NCI-H1092 (cell line): ENCODE measurements at places on chromosomes 3 and 15.

DNA sequence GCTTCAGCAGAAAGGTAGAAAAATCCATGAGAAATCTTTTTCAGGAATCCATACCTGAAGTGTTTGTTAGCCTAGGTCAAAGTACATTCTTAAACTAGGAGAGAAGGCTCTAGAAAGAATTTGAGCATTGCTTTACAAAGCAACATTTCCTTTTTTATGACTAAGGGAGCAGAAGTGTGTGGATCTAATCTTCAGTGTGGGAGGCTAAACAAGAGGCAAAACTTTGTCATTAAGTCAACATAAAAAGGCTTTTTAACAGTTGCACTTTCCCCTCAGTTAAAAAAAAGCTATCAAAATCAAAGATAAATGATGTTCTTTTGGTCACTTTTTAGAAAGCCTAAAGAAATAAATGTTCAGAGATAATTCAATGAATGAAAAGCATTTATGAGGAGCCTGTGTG is 154.8 kb downstream of the TMEM108 start:
- DNase-seq, result no peak

- DNase-seq, result no peak
These were observed 115.3 kb downstream of the POLR2M start for GRCh38 chr15:57821826-57822225.

- DNase-seq, result no peak
These were observed 22.6 kb upstream of the MTMR10 start for GRCh38 chr15:31013863-31014607.

- DNase-seq, result no peak
These were observed 9.7 kb upstream of the ACSBG1 start for GRCh38 chr15:78244101-78244500.

GRCh38 chr3:146065573-146066006 is 95.4 kb downstream of the PLOD2 start:
- DNase-seq, result no peak

- DNase-seq, result no peak
These were observed 208.1 kb upstream of the PPP2R3A start for GRCh38 chr3:135757421-135757820.

DNA sequence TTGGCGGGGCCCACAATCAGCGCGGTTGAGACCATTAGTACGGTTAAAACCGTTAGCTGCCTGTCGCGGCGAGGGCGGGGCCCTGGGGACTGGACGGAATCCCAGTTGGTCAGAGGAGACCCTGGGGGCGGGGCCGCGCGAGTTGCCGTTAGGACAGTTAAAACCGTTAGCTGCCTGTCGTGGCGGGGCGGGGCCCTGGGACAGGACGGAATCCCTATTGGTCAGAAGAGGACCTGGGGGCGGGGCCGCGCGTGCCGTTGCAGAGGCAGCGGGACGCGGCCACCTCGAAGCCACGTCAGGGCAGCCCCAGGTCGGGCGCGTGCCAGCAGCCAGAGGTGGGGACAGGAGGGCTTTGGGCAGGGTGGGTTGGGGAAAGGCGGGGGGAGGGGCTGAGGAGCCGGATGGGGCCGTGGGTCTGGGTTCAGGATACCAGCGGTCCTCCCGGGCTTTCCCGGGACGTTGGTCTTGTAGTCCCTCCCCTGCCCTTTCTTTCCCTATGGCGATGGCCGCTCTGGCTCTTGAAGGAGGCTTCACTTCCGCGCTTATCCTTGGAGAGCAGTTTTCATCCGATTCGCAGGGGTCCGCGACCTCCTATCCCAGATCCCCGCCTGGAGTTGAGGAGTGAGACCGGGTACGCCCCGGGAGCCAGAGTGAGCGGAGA is 28.0 kb downstream of the KLHDC8B start:
- no peak for DNase-seq

DNA sequence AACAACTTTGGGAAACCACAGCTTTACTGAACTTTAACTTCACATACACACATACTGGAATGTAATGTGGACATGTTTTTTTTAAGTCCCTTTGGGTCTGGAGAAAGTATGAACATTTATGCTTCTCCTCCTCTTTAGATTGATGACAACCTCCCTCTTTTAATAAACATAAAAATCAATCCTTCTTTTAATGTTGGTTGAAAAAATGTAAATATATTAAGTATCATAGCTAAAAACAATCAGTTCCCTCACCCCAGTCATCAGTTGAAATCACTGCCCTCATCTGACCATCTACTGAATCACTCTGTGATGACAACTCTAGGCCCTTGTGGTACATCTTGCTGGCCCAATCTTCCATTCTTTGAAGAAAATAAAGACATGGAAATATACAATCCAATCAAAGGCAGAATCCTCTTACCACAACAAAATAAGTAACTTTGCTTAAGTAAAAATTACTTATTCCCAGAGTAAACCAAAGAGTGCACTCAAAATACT is 6.4 kb downstream of the AAGAB start:
- no peak for DNase-seq

DNA sequence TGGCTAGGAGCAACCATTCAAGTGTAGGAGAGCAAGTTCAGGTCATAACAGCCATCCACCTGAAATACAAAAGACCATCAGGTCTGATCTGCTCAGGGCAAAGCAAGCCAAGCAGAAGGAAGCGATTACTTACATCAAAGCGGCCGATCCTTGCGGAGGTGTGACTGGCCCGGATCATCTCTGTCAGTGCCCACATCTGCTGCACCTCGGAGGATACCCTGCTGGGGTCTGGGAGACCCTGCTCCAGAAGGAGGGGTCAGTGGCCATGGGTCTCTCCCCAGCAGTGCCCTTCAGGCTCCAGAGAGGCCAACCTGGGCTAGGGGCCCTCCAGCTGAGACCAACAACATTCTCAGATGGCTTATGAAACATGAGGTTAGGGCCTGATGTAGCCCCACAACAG is 2.5 kb upstream of the AMT start:
- no peak for DNase-seq

- no peak for DNase-seq
These were observed 260.5 kb downstream of the PYDC2 start for GRCh38 chr3:191721390-191721861.

DNA sequence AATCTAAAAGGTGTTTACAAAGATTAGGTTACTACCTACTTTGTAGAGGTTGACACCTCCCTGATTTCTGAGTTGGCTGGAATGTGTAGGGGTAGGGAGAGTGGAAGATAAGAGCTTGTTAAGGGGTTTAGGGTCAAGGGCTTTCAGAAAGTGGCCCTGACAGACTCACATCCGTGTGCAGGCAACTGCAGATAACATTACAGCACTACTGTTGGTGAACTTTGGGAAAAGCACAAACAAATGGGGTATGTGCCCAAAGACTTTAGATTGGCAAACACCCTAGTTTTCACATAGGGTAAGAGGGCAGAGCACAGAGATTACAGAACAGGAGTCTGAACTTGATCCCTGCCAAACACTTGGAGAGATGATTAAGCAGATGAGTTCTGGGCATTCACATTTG is 375.7 kb downstream of the EPHB1 start:
- DNase-seq, result no peak

GRCh38 chr3:29922992-29923746 is 642.3 kb downstream of the RBMS3 start:
- no peak for DNase-seq

- no peak for DNase-seq
These were observed 18.3 kb downstream of the CLSTN2 start for GRCh38 chr3:139953131-139953910.

DNA sequence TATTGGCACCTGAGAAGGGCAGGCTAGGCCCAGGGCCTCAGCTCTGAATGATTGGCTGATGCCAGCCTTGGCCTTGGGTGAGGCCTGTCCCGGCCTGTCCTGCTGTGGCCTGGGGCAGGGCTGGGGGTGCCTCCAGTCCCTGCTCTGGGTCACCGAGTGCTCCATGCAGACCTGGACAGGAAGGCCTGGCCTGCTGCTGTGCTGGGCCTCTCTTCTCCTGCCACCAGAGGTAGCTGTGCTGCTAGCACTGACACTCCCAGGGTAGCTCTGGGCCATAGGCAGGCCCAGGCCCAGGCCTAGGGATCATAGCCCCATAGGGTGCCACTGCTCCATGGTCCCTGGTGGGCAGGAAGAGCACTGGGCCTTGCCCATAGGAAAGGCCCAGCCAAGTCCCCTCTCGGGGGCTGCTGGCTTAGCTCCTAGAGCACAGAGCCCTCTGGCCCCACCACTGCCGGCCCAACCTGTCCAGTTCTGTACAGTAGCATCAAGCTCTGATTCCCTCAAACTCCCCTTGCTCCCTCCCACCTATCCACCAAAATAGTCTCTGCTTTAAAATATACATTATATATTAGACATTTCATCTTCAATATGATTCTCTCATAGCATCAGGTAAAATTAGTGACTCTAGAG is 18.2 kb downstream of the ABTB1 start:
- DNase-seq, result no peak

DNA sequence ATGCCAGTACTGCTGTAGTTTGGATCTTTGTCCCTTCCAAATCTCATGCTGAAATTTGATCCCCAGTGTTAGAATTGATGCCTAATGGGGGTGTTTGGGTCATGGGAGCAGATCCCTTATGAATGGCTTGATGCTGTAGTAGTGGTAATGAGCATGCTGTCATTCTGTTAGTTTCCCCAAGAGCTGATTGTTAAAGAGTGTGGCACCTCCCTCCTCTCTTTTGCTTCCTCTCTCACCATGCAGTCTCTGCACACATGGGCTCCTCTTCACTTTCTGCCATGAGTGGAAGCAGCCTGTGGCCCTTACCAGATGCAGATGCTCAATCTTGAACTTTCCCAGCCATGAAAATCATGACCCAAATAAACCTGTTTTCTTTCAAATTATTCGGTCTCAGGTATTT is 141.3 kb upstream of the DPPA4 start:
- no peak for DNase-seq

- no peak for DNase-seq
These were observed 28.1 kb upstream of the VEPH1 start for GRCh38 chr3:157531301-157531660.

DNA sequence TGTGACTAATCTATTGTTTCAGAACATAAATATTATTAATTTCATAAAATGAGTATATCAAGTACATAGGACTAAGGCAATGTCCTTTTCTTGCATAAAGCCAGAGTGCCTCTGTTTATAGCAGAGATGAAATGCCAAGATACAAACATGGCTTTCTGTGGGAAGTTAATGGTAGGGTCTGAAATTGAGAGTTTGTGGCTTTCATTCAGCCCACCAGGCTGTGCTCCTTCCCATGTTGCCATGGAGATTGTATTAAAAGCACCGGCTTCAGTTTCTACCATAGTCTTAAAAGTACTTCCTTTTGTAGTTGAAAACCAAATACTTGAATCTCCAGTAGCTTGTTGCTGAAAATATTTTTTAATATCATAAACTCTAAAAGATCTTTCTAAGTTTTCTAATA is 114.0 kb downstream of the LRRC28 start:
- DNase-seq, result no peak

DNA sequence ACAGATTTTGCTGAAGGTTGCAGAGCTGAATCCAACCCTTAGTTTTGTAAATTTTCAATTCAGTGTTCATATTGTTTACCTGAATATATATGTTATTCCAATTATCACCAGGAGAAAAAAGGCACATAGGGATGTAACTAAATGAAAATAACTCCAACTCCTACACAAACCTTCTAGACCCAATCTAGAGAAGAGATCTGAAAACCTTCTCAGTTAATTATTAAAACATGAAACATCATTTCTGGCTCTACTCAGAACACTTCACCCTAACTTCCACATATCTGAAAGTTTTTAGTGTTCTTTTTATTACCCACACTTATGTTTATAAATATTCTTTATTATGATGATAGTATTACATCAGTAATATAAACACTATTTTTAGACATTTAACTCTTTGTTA is 76.6 kb downstream of the LRRFIP2 start:
- no peak for DNase-seq

DNA sequence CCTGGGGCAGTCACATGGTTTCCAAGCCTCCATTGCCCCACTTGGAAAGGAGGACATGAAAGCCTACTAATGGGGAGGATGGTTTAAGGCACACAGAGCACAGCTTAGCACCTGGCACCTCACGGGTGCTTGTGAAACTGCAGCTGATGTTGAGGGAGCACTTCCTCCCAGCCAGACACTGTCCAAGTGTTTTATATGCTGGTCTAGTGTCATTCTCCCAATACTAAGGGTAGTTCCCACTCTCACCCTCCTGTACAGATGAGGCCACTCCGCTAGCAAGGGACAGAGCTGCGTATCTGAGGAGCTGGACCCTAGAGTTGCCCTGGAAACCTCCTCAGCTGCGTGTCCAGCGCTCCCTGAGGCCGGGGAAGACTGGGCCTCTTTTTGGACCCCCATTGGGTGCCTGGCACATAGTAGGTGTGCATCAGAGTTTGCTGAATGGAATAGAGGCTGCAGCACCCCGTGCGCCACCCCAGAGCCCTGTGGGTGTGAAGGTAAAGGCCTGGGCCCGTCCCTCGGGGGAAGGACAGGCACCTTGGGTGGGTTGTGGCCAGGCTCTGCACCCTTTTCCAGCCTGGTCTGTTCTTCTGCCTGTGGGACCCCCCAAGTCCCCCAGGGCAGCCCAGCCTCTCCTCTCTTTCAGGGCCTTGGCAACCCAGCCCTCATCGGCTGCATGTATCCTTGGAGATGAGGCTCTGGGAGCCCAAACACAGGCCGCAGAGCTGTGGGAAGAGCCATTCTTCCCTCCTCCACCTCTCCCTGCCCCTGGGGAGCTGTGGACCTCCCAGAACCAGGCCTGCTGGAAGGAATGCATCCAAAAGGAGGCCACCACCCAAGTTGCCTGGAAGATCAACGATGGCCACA is 31.3 kb downstream of the DNASE1L3 start:
- DNase-seq, result no peak

DNA sequence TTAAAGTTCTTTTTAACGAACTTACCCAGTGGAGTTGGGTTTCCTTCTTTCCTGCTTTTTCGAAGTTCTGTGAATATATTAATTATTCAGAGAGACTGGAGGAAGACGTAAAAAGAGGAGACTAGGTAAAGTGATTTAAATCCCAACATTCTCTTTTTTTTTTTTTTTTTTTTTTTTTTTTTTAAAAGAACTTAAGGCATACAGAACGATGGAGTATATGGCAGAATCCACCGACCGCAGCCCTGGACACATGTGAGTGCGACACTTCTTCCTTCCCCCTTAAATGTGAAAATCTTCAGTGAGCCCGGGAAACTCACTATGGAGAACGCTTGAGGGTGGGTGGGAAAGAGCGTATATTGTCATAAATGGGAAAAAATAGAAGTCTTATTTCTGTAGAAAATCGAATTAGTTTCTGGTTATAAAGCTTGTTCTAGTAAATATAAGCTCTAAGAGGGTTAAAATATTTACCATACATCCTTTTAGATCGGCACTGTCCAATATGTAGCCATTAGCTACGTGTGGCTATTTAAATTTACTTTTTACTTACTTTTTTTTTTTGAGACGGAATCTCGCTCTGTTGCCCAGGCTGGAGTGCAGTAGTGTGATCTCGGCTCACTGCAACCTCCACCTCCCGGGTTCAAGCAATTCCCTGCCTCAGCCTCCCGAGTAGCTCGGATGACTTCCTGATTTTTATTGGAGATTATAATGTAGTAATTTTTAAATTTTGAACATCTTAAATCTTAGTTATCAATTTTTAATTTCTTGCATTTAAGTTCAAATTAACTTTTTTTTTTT is 892 bp downstream of the NMD3 start:
- DNase-seq, result no peak

DNA sequence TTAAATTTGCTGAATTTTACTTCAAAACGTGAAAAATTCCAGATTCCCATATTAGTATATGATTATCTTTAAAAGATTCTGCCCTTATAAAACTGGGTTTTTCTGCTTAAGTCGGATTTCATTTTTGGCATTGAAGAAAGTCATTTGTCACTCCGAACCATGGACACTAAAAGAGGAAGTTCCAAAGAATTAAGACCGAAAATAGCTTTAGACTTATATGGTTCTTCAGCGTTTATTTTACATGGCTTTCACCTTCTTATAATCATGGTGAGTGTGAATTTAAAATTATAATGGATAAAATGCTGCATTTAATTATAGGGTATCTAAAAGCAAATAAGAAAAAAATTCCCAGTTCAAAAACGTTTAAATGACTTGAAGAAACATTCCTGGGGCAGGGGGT is 1.0 kb downstream of the C3orf38 start:
- no peak for DNase-seq
